ENCODE measurements at places on chromosomes 3 and 15.

DNA sequence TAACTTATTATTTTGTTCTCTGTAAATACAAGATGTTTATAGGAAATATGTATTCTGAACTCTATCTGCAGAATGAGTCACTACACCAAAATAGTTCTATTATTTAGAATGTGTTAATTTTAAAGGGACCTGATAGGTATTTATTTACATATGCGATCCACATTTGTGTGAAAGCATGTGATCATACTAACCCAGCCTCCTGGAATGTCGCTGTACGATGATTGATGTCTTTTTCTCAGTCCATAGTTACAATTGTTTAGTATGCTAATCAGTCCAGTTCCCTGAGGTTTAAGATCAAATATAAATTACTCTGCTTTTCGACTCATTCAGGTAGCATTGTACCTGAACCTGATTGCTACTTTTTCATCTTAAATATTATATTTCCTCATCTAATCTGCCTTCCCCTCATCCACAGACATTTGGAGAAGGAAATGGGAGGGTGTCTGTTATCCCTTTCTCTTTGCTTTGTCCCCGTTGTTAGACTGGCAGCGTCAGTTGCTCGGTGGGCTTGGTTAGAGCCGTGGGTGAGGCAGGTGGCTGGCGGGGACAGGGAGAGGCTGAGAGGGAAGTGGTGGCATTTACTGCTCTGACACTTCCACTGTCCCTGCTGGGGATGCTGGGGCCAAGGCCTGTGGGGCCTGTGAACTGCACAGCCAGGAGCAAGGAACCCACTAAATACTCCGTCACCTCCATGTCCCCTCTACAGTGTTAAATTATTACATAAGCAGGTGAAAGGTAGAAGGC, 27.8 kb upstream of the NR2E3 start:
- no peak for DNase-seq

DNA sequence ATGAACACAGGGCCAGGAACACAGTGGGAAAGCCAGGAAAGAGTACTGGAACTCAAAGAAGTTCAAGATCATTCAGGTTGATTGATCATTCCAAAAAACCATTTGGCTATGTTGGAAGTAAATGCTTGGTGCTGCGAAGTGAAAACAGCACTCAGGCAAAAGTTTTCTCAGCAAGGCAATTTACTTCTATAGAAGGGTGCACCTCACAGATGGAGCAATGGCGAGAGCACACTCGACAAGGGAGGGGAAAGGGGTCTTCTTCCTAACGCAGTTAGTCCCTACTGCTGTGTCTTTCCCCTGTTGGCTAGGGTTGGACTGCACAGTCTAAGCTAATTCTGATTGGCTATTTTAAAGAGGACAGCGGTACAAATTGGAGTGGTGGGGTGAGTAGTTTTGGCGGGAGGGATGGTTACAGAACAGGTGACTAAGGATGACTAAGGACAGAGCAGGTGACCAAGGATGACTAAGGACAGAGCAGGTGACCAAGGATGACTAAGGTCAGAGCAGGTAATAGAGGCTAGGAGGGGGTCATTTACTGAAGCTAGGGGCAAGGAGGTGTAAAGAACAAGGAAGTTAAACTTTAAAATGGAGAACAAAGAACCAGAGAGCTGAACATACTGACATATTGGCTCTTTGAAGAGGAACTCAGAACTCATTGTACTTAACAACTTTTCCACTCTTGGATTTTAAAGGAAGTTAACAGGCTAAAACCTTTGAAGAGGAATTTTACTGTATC, 43.3 kb downstream of the HOMER2 start:
- no peak for DNase-seq

- no peak for DNase-seq
Observed at GRCh38 chr3:195540511-195540910, 2.6 kb downstream of the PPP1R2 start.

- no peak for DNase-seq
Observed at GRCh38 chr3:133966954-133967353, 62.8 kb downstream of the SLCO2A1 start.

- no peak for DNase-seq
Observed at GRCh38 chr15:76342058-76342381, 5.4 kb downstream of the ISL2 start.

DNA sequence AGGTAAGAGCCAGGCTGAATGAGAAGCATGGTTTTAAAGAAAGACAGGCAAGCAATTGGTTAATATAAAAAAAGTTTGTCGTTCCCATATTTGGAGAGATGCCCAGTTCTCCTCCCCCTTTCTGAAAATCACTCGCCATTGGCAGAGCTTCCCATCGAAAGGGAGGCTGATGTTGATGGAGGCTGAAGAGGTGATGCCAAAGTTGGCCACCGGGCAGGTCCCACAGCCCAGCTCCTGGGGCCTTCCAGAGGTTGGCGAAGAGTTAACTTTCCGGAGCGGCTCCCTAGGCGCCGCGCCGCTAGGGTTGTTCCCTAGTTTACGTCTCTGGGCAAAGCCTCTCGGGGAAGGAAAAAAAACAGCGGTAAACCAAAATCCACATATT, 793 bp downstream of the PCOLCE2 start:
- no peak for DNase-seq

- DNase-seq: no peak
Observed at GRCh38 chr3:65174713-65175112, 486.9 kb upstream of the ADAMTS9 start.

DNA sequence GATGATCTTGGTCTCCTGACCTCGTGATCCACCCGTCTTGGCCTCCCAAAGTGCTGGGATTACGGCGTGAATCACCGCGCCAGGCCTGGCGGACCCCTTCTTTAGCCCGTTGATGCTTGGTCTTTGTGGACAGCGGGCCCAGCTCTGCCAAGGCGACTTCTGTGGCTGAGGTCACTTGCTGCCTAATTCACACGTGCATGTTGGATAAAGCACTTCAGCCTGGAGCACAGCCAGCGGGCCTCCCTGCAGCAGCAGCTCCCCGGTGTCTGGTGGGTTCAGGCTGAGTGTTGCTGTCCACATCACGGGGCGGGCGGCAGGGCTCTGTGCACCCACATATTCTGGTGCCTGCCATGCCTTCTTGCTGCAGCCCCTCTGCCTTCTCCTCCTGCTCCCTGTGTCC, 88.4 kb downstream of the DGKG start:
- no peak for DNase-seq

DNA sequence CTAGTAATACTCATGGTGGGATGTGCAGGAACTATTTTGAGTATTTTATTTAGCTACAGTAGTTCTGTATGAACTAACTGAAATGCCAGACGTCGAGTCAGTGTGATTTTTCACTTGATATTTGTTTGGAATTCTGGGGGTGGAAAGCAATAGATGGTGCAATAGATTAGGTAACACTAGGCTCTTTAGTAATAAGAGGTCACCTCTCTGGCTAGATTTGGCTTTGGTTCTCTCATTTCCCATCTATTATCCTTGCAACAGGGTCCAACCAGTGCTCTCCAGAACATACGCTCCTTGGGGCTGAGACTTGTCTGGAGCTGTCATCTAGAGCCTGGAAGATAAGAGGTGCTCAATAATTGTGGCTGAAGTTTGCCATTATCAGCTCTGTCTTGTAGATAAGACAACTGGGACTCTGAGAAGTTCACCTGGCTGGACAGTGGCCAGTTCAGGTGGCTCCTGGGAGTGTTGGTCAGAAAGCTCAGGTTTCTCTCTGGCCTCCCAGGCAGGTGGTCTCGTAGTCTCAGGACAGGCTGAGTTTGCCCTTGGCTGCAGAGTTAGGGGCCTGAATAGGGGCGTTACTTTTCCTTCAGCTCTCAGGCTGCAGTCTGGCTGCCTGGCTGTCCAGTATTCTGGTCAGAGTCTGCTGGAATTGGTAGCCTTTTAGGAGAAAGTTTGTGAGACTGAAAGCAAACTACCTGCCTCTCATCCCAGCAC, 277.5 kb upstream of the RGMA start:
- no peak for DNase-seq
